ENCODE measurements at places on chromosomes 6 and 20.

DNA sequence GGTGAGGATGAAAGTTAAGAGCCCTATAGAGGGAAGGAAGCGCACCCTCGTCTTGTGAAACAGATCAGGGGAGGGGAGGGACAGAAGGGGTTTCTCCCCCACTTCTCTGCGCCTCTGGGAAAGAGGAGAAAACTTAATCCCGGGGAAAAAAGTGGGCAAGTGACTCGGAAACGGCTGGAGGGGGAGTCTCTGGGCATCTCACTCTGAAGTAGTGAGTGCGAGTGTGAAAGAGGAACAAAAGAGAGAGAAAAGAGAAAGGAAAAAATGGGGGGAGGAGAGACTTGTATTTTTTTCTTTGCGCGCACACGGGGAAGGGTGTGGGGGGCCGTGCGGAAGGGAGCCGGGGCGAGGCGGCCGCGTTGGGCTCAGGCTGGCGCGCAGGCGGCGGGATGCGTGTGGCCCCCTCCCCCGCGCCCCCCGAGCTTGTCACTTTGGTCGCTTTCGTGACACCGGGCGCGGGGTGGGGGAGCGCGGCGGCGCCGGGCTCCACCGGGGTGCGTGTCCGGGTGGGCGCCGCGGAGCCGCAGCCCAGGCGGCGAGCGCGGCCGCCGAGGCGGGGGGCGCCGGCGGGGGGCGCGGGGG is 454 bp downstream of the L3MBTL3 start:
- DNase-seq, result peak; percentile 62

DNA sequence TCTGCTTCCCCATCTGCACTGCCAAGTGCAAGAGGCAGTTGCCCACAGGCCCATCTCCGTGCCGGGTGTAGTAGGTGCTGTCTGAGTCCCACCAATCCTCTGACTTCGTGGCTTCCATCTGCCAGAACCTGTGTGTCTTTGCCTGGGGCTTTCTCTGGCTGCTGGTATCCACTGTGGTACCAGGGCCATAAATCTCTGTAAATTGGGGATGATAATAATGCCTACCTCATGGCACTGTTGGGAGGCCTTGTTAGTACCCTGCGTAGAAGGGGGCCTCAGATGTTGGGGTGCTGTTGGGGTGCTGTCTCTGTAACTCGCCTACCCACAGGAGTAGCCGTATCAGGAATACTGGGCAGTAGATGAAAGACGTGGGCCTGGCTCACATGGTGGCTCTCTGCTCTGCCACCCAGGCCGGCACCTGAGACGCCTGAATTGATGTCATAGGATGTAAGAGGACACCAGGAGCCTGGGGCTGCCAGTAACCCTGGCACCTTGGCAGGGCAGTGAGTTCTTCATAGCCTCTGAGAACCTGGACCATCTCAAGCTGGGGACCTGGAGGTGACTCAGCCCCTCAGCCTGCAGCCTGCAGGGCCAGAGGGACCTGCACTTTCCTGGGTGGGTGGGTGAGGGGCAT is 94.1 kb upstream of the RNF24 start:
- peak; percentile 59 for DNase-seq

DNA sequence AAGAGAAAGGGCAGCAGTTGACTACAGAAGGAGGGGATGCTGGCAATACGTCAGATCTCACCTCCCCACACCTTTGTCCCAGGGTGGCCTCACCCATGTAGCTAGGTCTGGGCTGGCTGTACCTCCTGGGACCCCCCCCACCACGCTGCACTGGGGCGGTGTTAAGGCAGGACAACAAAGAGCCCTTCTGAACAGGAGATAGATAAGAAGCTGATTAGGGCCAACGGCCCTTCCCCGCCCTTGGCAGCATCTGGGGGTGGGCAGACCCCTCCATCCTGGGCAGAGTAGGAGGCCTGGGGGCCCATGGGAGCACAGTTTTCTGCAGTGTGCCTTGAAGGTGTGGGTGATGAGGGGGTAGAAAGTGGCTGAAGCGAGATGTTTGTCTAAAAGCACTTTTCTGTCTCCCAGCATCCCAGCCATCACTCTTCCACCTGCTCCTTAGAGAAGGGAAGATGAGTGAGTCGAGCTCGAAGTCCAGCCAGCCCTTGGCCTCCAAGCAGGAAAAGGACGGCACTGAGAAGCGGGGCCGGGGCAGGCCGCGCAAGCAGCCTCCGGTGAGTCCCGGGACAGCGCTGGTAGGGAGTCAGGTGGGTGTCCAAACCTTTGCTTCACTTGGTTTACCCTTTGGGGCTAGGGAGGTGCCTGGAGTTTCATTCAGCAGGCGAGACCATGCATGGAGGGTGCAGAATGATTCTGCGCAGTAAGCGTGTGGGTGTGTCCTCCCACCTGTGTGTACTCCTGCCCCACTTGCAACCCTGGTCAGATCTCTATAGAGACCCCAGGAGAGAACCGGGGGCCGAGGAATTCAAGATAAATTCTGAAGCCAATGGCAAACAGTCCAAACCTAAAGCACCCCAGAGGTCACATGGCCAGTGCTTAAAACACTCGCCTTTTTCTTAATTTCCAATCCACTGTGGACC is 3.9 kb downstream of the HMGA1 start:
- DNase-seq, result peak; percentile 50

DNA sequence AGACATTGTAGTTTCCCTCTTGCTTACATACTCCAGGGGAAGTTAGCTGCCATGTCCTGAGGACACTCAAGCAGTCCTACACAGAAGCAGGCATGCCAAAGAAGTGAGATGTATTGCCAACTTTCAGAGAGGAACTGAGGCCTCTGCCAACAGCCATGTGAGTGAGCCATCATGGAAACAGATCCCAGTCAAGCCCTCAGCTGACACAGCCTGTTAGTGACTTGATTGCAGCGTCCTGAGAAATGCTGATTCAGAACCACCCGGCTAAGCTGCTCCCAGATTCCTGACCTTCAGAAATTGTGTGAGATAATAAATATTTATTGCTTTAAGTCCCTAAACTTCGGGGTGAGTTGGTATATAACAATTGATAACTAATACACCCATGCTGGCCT is 38.1 kb downstream of the GSTA2 start:
- DNase-seq, result no peak

DNA sequence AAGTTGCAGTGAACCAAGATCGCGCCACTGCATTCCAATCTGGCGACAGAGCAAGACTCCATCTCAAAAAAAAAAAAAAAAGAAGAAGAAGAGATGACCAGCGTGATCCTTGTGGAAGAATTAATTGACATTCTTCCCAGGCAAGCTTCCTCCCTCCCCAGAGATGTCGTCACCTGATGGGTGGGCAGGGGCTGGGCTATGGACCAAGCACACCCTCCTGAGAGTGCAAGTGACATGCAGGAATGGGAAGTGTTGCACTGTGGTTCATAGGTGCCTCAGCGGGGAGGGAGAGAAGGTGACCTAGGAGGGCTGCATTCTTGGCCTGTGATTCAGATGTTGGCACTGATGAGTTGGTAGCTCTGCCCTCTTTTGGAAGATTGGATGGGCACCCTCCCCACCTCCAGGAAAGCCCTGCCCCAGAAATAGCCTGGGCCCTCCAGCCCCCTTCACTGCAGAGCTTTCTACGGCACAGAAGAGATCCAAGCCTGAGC is 37.8 kb downstream of the TAF8 start:
- no peak for DNase-seq

DNA sequence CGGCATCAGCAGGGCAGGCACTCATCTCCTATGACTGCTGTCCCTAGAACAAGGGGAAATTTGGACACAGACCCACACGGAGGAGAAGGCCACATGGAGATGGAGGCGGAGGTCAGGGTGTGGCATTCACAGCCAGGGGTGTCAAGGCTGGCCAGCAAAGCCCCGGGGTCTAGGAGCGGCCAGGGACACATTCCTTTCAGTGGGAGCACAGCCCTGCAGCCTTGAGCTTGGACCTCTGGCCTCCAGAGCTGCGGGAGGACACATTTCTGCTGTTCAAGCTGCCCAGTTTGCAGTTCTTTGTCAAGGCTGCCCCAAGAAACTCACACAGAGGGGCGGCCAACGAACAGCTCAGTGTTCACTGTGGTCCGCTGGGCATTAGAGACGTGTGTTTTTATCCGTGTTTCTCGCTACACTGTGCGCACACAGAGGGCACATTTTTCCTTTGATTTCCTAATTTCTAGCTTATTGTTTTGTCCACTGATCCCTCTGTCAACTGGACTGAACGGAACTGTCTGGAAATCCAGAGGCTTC is 93.4 kb upstream of the MPC1 start:
- no peak for DNase-seq

All from activated CD8-positive, alpha-beta memory T cell treated with anti-CD3 and anti-CD28 coated beads, Interleukin-2, amount 50 U/mL, for 48 hours (primary cell).